Activated T-cell treated with anti-CD3 and anti-CD28 coated beads, Interleukin-2, amount 50 U/mL, for 4 hours (primary cell): ENCODE measurements at places on chromosomes 6 and 20.

GRCh38 chr6:116385921-116386320 lies 15.2 kb downstream of the DSE start:
- no peak for DNase-seq

- no peak for DNase-seq
Measured at GRCh38 chr20:13554076-13554475, 84.7 kb downstream of the TASP1 start.

DNA sequence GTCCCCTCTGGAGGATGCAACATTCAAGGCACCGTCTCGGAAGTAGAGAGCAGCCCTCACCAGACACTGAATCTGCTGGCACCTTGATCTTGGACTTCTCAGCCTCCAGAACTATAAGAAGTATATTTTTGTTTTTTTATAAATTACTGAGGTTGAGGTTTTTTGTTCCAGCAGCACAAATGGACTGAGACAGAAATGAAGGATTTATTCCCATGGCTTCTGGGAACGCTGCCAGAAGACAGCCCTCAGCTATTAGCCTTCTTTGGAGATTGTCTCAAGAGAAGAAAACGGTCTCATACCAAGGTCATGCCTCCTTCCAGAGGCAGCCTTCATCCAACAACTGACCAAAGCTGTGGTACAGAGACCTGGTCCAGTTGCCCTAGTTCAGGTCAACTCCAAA lies 85.4 kb downstream of the CHMP4B start:
- no peak for DNase-seq

GRCh38 chr6:162379757-162380409 lies 347.7 kb downstream of the PRKN start:
- DNase-seq = no peak

- DNase-seq = no peak
Measured at GRCh38 chr6:87798393-87799278, 96.6 kb upstream of the AKIRIN2 start.

GRCh38 chr20:7358670-7359069 lies 581.6 kb downstream of the HAO1 start:
- no peak for DNase-seq

DNA sequence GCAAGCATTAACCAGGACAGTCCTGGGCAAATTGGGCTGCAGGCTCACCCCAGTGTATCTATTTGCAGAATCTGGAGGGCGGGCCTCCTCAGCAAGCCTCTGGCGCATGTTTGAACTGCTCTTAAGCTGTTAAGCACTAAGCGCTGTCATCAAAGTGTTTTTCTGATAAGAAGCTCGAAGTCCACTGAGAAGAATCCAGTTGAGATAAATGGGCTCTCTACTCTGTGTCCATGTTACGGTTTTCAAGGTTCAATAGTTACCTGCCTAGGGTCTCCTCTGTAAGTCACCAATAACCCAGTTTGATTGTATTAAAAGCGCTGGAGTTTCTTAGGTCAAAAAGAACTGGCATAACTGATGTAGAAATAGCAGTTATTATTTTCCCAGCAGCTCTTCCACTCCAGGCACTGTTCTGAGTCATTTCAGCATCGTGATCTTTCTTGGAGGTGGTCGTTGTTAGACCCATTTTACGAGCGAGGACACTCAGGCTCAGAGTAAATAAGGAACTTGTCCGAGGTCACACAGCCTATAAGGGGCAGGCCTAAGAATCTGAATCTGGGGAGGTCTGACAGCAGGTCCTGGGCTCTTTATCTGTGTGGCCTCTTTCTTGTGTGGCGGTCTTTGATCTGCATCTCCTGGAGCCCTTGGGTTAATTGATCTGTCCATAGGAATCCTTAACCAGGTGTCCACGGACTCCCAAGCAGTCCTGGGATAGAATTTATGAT lies 207.4 kb upstream of the ZNF217 start:
- DNase-seq = no peak

DNA sequence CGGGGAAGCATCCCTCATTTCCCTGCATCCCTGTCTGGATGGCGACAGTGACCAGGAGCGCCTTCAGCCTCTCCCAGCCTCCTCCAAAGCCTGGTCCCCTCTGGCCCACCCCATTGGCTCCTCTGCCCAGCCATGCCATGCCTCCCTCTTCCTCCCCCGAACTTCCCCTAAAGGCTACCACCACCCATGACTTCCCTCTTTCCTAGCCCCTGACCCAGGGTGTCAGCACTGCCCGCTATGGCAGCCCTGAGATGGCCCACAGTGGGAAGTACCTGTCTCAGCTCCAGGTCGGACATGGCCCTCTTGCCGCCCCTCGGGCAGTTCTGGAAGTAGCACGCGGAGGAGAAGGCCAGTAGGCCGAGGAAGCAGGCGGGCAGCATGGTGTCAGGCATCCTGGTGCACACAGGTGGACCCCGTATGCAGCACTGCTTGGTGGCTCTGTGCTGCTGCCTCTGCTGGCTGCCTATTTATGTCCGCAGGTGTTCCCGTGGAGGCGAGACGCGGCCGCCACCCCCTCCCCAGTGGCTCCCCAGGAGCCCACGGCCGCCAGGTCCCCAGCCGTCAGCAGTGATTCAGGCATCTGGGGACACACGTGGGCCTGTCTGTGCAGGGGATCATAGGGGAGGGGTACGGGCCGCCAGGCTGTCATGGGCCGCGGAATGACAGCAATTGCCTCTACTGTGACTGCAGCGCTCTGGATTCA lies at the start of gene AVP:
Gene AVP, minus strand, starts transcription at position 442 of the 703 bp plus-strand sequence. Its CDS starts 50 bp downstream, at position 392.
- DNase-seq = no peak

GRCh38 chr6:150987855-150988464 lies 122.5 kb downstream of the MTHFD1L start:
- DNase-seq = no peak
